Neuronal stem cell (in vitro differentiated cells): ENCODE measurements at places on chromosomes 12 and 14.
A peak's percentile ranks its signal among the peaks of the same experiment; 100 is the strongest.

- no peak for DNase-seq
Observed at GRCh38 chr12:91920741-91921140, 224.9 kb downstream of the BTG1 start.

DNA sequence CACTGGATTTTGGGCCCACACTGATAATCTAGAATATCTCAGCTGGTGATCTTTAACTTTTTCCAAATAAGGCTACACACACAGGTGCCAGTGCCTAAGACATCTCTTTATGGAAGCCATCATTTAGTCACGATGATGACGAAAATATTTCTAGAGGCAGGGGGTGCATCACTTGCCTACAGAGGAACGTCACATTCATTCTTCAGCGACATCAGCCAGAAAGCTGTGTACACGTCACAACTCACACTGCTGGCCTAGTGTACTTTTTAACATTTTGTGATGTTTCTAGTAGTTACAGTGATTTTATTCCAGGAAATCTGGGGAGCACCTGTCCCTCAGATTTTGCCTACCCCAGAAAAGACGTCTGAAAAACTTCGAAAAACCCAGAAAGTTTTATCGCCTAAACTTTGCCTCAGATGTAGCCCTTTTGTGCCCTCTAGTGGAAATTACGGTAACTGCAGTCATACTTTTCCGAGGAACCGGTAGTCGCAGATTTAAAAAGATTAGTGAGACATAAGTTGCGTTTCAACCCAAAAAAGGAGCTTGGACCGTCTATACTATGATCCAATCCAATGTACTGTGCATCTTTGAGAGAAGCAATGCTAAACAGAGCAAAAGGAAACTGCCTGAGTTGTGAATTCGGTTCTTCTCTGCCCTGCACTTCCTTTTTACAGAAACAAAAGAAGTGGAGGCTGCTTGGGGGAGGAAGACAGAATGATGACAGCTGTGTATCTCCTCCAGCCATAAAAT, 64.3 kb upstream of the STON2 start:
- peak; percentile 75 for DNase-seq

DNA sequence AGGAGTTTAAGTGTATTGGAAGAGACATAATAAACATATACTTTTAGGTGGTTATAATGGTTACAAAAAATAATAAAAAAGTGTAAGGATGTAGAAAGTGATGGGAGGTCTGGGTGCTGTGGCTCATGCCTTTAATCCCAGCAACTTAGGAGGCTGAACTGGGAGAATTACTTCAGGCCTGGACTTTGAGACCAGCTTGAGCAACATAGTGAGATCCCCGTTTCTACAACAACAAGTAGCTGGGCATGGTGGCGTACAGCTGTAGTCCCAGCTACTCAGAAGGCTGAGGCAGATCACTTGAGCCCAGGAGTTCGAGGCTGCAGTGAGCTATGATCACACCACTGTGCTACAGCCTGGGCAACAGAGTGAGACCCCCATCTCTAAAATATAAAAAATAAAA, 19.0 kb downstream of the NUBPL start:
- no peak for DNase-seq

GRCh38 chr14:68834816-68835215, 41.9 kb upstream of the ZFP36L1 start:
- DNase-seq, result no peak

- peak; percentile 18 for DNase-seq
Observed at GRCh38 chr14:53432378-53432802, 279.3 kb upstream of the DDHD1 start.

- no peak for DNase-seq
Observed at GRCh38 chr14:45838597-45838996, 585.6 kb upstream of the MIS18BP1 start.

- DNase-seq, result no peak
Observed at GRCh38 chr12:31818623-31819268, 89.9 kb upstream of the AMN1 start.

DNA sequence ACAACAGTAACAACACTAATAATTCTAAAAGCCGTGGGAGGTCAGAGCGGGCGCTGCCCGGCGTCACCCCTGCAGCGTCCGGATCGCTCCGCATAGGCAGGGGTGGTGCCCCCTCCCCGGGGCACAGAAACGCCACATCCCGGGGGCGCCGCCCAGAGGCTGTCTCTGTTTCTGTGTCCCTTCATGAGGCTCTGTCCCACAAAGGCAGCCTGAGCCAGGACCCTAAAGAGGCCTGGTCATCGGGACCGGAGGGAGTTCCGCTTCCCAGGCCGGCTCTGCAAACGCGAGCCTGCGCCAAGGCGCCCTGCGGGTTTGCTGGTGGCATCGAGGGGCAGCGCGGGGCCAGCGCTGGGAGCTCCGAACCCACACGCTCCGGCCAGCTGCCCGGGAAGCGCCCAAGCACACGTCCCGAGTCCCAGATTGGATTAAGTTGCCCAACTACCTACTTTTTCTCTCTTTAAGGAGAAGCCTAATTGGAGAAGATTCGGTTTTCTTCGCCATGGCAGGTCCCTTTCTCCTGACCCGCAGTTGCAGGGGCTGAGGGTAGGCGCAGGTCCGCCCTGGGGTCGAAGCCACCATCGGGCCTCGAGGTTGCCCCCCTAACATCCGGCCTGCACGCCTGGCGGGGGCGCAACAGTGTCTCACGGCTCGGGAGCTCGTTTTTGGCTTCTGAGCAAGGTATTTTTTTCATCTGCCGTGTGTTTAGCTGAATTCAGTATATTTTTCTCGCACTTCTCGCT, 421.7 kb downstream of the VRK1 start:
- peak; percentile 49 for DNase-seq

DNA sequence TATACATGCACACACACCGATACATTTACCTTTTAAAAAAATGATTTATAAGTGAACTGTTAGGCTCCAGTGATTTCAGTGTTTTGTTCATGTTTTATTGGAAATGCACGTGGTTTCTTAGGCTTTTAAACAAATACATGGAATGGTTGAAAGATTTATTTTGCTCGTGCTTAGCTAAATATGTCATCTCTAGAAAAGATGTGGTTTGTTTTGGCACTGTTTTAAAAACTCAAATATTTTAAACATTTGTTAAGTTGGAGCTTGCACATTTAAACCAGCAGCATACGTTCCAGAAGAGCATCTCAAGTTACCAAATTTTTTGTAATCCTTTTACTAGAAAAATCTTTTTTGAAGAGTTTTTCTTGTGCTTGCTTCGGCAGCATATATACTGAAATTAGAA, 44.5 kb downstream of the FOXA1 start:
- no peak for DNase-seq
